ENCODE measurements at places on chromosomes 12 and 14.

GRCh38 chr12:124484067-124484466, 83.3 kb downstream of the NCOR2 start:
- DNase-seq, result peak; percentile 5

- peak; percentile 14 for DNase-seq
Measured at GRCh38 chr14:56422703-56423213, 156.8 kb upstream of the TMEM260 start.

DNA sequence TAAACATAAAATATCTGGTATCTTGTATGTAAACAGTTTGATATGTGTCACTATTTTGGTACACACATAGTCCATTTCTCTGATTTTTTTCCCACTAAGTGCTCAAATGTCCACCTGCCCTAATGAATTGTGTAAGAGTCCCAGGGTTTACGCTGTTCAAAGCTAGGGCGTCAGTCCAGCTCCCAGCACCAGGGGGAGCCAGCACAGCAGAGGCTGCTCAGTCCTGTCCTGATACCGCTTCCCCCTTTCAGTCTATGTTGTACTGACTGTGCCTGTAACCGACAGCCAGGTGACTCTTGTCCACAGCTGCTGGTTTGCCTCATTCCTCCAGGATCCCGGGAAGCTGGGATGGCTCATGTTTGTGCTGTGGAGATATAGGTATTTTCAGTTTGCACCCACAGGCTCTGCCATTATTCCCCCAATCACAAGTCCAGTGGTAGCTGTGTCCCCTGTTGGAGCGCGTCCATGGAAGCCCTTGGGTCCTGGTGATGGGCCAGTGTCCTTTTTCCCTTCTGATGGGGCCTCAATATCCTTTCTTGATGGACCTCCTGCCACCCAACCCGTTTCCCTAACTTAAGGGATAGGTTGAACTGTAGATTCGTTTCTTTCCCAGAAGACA, 242.0 kb downstream of the NEDD1 start:
- peak; percentile 81 for DNase-seq

DNA sequence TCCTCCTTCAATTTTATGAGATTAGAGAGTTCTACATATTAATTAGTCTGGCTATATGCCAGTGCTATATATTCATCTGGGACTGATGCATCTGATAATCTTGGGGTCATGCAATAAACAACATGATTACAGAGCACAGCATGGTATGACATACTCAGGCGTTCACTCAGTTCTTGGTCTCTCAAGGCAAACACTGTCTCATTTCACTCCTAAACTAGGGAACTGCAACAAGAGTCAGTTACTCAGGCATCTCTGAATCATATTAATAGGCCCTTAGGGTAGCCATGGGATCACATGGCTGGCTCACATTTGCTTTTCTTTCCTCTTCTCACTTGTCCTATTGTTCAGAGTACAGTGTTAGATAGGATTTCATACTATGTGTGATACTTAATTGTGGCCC, 91.8 kb upstream of the TMEM260 start:
- DNase-seq, result no peak

DNA sequence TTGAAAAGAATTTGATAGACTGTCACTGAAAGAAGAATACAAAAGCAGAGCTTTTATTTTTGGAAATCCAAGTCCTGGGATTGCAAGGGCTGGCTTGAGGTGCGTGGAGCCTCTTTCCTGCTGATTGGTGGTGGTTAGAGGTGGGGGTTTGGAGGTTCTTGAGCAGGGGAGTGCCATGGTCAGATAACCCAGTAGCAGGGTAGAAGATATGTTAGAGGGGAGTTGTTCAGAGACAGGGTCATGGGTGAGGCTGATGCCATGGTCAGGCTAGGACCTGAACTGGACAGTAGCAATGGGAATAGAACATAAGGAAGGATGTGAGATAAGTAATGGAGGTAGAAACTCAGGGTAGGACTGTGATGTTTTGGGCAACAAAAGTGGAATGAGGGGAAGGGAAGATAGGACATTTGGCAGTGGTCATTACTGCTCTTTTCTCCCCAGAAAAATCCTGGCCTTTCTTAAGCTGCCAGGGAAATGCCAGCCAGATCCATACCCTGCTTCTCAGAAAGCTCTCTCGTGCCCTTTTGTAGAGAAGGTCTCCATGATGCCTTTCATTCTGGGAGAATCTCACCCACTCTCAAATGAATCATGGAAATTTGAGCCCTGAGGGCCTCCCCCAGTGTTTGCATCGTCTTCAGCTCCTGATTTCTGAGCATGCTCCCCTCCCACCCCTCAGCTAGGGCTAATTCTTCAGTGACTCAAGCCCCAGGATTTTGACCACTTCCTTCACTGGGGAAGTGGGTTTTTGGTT, 9.5 kb downstream of the EMP1 start:
- no peak for DNase-seq

- DNase-seq, result peak; percentile 85
Measured at GRCh38 chr12:460261-461230, 807 bp downstream of the B4GALNT3 start.

- DNase-seq, result peak; percentile 12
Measured at GRCh38 chr14:57502586-57503254, 9.1 kb upstream of the CCDC198 start.

DNA sequence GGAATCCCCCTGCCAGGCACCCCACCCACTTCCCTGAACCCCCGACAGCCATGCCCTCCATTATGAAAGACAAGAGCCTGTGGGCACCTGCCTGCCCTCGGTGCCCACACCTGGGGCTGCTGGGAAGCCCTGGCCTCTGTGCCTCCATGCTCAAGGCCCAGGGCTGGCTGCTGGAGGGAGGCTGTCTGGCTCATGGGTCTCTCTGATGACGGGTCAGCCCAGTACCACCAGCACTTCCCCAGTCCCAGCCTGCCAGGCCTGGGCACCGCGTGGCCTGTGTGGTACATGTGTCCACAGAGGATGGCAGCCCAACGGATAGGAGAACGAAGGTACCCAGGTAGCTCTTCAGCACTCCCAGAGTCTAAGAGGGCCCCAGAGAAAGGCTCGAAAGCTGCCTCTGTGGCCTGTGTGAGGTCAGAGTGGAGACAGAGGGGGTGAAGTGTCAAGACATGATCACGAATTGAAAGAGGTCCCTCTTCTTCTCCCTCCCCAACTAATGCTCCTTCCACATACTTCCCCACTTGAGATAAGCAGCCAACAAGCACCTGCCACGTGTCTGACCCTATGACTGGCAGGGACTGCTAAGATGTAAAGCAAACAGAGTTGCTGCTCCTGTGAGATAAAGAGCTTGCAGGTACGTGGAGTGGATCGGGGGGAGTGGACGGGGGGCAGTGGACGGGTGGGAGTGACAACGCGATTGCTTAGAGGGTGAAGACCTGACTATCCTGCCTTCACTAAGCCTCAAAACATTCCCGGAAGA, 21.2 kb downstream of the FBLN5 start:
- DNase-seq, result no peak

DNA sequence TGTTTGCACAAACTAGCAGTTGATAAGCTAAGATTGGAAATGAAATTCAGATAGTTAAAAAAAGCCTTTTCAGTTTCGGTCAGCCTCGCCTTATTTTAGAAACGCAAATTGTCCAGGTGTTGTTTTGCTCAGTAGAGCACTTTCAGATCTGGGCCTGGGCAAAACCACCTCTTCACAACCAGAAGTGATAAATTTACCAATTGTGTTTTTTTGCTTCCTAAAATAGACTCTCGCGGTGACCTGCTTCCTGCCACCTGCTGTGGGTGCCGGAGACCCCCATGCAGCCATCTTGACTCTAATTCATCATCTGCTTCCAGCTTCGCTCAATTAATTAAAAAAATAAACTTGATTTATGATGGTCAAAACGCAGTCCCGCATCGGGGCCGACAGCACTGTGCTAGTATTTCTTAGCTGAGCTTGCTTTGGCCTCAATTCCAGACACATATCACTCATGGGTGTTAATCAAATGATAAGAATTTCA, 335.6 kb downstream of the TMEM121 start:
- no peak for DNase-seq

- peak; percentile 82 for DNase-seq
Measured at GRCh38 chr12:89707703-89708564, 704 bp downstream of the ATP2B1 start.

- DNase-seq, result no peak
Measured at GRCh38 chr12:124592050-124592449, 24.6 kb upstream of the NCOR2 start.

DNA sequence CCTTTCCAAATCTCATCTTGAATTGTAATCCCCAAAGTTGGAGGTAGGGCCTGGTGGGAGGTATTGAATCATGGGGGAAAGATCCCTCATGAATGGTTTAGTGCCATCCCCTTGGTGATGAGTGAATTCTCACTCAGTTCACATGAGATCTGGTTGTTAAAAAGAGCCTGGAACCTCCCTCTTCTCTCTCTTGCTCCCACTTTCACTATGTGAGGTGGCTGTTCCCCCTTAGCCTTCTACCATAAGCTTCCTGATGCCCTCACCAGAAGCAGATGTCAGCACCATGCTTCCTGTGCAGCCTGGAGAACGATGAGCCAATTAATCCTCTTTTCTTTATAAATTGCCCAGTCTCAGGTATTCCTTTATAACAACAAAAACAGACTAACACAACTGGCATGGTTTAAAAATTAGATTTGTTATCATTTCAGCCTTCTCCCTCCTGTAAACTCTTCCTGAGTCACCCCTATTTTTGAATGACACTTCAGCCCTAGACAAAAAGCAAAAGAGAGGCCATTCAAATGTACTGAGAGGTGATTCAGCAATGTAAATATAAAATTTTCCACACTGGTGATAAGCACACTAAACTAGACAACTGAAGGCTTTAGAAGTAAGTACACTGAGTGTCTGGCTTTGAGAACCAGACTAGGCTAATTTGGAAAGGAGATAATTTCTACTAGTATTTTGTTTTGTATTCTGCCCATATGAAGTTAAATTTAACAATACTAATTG, 212.1 kb upstream of the ABCD2 start:
- no peak for DNase-seq

DNA sequence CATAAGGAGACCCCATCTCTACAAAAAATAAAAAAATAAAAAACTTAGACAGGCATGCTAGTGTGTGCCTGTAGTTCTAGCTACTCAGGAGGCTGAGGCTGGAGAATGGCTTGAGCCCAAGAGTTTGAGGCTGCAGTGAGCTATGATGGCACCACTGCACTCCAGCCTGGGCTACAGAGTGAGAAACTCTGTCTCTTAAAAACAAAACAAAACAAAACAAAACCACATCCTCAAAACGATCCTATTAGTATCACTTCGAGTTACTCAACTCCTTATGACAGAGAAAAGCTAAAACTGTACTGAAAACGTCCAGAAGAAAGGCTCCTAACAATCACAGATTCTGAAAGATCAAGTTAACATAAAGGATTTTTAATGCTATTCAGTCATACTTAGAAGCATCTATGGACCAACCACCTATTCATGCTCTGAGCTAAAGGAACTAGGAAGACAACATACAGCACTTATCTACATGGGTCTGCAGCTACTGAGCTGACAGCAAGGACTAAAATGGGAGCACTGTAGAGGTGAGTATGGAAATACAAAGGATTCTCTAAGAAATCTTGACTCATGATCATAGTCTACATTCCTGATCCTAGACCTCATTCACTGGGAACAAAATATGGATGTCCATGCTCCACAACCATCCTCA, 75.3 kb upstream of the DUSP6 start:
- DNase-seq, result no peak

- DNase-seq, result peak; percentile 48
Measured at GRCh38 chr12:53101931-53102781, 1.1 kb upstream of the SOAT2 start.

DNA sequence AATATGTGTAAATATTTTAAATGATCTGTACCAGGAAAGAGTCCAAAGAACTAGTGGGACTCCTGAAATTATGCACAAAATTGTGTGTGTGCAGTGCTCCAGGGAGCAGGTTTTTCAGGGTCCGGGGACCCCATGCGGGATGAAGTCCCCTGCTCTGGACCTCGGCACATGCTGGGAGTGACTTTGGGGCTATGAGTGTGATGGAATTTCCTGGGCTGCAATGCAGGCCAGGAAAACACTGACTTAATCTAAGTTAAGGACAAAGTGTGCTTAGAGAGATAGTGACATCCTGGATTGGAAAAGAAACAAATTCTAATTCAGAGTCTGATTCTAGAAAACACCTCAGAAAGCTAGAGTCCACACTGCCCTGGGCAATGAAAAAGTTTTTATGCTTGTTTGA, 6.2 kb upstream of the MYH6 start:
- DNase-seq, result no peak

DNA sequence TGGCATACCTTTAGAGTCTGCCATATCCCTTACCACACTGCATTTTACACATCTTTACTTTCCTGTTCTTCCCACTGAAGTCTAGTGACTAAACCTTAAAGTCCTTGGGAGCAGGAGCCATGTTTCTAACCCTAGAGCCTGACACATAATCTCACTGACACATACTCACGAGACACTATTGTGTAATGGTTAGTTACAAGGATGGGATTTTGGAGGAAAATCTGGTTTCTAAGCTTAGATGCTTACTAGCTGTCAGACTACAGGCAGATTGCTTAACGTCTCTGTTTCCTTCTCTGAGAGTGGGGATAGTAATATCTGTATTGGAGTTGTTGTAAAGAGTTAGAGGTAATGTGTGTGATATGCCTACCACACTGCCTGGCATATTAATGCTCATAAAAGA, 6.2 kb upstream of the DYRK4 start:
- DNase-seq, result no peak

DNA sequence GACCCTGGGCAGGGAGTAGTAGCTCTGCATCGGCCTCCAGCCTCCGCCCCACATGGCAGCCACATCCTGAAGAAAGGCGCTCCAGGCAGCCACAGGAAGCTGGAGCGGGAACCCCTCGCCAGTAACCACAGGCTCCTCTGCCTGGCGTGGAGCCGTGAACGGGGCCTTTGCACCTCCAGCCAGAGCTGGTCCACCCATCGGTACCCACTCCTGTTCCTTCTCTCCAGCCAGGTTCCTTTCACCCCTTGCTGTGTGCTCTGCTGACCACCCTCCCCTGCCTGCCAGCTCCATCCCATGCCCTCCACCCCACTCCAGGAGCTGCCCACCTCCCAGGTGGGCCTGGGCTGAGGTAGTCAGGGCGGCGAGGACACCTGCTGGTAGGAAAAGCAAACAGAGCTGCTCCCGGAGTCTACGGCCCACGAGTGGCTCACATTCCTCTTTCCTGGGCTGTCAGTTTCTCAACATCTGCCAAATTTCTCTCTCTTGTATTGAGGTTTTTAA, 2.7 kb downstream of the TGFB3 start:
- no peak for DNase-seq
